ENCODE measurements at places on chromosomes 6 and 20.
A peak's percentile ranks its signal among the peaks of the same experiment; 100 is the strongest.

DNA sequence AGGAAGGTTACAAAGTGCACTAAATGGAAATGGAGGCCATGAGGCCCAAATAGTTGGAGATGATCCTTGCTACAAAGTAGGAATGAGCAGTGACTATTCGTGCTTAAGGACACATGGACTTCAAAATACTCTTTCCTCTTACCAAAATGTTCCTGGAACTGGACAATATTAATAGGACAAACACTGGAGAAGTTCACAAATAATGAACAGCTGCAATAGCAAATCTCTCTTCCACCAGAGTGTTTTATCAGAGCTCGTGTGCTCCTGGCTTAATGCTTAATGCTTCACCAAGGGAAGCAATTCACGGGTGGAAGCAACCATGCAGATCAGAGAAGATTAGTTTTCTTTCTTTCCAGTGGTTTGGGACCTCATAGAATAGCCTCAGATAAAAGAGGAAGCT is 435.4 kb downstream of the BCKDHB start:
- no peaks in the 10 kb centered on the region for H3K4me1 ChIP-seq
- no peaks in the 10 kb centered on the region for H3K27me3 ChIP-seq
- H3K27ac ChIP-seq: no peak overlapping the region
- no peak overlapping the region for H3K4me3 ChIP-seq

DNA sequence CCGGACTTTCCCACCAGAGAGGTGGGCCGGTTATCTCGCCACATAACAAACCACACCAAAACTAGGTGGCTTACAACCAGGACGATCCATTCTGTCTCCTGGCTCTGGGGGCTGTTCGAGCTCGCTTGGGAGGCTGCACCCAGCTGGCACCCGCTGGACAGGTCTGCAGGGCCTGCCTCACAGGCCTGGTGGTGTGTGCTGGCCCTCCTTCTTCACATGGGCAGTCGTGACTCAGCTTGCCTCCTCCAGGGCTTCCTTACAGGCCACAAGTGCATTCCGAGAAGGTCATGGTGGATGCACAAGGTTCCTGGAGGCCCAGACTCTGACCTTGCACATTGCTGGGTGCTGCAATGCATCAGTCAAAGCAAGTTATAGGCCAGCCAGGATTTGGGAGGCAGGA is 34.2 kb downstream of the FOXF2 start:
- no peak for DNase-seq
- H3K36me3 ChIP-seq: no peaks in the 10 kb centered on the region
- no peaks in the 10 kb centered on the region for H3K4me1 ChIP-seq
- no peak overlapping the region for H3K27ac ChIP-seq
- no peak overlapping the region for H3K4me3 ChIP-seq

DNA sequence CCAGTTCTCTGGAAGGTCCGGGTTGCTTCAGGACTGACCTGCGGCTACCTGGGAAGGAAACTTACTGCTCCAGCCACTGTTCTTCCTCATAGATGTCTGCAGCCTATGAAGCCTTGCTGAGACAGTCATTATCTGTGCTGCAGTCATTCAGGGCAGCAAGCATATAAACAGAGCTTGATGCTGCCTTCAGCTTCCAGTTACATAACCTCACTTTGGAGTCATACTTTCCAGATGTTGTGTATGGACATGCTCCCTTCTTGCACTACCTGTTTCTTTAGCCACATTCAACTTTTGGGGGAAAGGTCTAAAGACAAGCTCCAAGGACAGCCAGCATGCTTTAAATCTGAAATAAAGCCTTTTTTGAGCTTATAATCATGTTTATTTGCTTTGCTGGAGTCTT is 98.1 kb downstream of the SLC24A3 start:
- no peak overlapping the region for H3K4me3 ChIP-seq
- no peaks in the 10 kb centered on the region for H3K4me1 ChIP-seq
- H3K36me3 ChIP-seq: no peaks in the 10 kb centered on the region

DNA sequence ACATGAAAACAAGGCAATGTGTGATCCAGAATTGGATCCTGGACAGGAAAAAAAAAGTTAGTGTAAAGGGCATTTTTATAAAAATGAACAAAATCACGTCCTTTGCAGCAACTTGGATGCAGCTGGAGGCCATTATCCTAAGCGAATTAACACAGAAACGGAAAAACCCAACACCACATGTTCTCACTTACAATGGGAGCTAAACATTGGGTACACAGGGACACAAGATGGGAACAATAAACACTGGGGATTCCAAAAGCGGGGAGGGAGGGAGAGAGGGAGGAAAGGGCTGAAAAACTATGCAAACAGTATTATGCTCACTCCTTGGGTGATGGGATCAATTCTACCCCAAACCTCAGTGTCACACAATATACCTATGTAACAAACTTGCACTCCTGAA is 91.4 kb upstream of the BTBD3 start:
- no peak overlapping the region for H3K27ac ChIP-seq
- H3K4me1 ChIP-seq: no peaks in the 10 kb centered on the region
- H3K4me3 ChIP-seq: no peak overlapping the region
- H3K27me3 ChIP-seq: no peaks in the 10 kb centered on the region

- DNase-seq: no peak
- no peaks in the 10 kb centered on the region for H3K27me3 ChIP-seq
- H3K27ac ChIP-seq: no peak overlapping the region
- H3K4me1 ChIP-seq: peaks cover 11% of the 10 kb centered on the region
Measured at GRCh38 chr20:48734104-48734749, 93.6 kb downstream of the PREX1 start.

DNA sequence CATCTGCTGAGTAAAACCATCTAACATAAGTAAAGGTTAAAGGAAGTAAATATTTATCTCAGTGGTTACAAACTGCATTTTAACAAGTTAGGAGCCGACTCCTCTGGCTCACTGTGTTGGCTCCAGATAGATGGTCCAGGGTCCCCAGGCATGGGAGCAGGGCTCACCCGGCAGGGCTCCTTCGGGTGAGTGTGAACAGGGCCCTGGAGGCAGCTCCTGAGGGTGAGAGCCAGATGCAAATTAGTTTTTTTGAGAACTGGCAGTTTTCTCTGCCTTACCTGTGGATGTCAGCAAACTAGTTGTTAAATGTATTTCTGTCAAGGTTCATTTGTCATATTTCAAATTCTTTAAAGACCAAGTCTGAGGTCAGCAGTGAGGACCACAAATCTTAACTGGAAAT is 21.5 kb downstream of the TPBG start:
- no peak overlapping the region for H3K27ac ChIP-seq
- no peaks in the 10 kb centered on the region for H3K27me3 ChIP-seq
- no peaks in the 10 kb centered on the region for H3K4me1 ChIP-seq
- no peak for DNase-seq
- H3K36me3 ChIP-seq: no peaks in the 10 kb centered on the region

- H3K4me3 ChIP-seq: no peak overlapping the region
- no peaks in the 10 kb centered on the region for H3K27me3 ChIP-seq
- H3K4me1 ChIP-seq: no peaks in the 10 kb centered on the region
- H3K27ac ChIP-seq: no peak overlapping the region
Measured at GRCh38 chr6:137904822-137905617, 38.0 kb downstream of the TNFAIP3 start.

DNA sequence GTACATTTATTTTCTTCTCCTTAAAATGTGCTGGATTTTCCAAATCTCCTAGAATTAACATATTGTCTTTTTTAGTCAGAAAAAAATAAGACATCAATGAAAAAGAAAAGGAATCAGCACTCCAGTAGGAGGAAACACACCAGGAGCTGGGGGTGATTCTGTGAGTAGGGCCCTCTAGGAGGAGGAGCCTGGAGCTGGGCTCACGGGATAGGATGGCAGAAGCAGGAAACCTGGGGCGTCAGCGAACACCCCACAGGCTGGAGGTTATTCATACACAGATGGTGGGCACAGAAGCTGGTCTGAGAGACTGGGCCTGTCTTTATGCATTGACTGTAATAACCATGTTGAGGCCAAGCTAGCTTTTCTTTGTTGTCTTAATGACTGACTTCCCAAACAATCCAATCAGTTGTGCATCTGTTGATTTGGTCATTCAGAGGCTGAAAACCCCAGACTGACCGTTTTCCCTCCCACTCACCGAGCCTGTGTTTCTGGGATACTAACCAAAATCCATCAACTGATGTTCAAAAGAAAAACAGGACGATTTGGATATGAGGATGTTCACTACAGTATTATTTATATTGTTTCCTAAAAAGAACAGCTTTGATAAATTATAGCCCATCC is 53.1 kb downstream of the CPNE5 start:
- H3K27ac ChIP-seq: no peak overlapping the region
- H3K4me1 ChIP-seq: peaks cover 4% of the 10 kb centered on the region
- H3K27me3 ChIP-seq: no peaks in the 10 kb centered on the region
- H3K4me3 ChIP-seq: no peak overlapping the region
- DNase-seq: no peak

DNA sequence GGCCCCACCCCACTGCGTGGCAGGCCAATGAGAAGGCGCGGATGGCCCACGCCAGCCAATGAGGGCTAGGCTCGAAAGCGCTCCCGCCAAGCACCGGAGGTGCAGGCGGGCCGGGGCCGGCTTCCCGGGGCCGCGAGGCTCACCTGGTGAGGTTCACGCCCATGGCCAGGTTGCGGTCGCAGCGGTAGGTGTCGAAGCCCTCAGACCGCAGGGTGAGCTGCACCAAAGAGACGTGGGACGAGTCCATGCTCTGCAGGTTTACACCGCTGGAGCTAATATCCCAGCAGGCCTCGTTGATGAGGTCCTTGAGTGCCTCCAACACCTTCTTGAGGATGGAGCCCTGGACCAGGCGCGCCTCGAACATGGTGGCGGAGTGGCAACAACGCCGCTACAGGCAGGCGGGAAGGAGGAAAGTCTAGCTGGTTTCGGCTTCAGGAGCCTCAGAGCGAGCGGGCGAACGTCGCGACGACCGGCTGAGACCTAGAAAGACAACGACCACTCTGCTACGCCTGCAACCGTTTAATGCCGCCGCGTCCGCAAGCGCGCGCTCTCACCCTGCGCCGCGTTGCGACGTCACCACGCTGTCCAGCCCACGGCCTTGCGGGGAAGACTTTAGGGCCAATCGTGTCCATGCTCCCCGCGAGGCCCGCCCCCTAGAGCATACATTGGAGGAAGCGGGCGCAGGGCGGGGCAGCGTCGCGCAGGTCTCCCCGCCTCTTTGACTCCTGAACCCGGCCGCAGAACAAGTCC is at the start of gene PCNA:
TSS of gene PCNA (minus strand) at position 524 of the 750 bp plus-strand sequence. CDS start at position 364, 160 bp downstream.
- peaks cover 36% of the 10 kb centered on the region for H3K36me3 ChIP-seq
- H3K27me3 ChIP-seq: no peaks in the 10 kb centered on the region
- H3K4me1 ChIP-seq: peaks cover 12% of the 10 kb centered on the region
- H3K4me3 ChIP-seq: peak within 1 kb of the TSS; percentile 98
- peak within 1 kb of the TSS; percentile 87 for H3K27ac ChIP-seq

DNA sequence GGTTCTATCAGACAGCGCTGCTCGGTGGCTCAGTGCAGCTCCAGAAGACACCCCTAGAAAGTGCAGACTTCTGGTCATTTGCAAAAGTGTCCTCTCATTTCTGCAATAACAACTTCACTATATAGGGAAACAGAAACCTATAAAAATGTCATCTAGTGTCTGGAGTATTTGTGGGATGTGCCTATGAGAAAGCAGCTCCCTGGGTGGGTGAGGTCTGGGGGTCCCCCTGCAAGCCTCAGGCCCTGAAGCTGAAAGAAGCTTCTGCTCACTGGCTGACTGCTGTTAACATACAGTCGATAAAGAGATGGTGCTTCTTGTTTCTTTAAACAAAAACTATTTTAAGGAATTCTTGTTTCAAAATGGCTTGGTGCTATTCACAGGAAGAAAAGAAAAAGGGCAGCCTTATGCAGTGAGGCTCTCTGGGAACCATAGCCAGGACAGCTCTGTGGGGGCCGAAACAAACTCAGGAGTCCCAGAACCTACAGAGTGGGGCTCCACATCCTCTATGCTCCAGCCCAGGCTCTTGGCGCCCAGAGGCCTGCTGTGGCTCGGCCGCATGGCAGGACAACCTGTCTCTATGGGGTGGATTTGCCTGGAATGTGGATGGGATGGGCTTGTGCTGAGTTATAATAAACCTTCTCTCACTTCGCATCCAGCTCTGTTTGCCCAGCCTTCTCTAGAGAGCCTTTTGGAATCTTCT is 109.7 kb downstream of the BANF2 start:
- H3K36me3 ChIP-seq: no peaks in the 10 kb centered on the region
- H3K4me1 ChIP-seq: peaks cover 35% of the 10 kb centered on the region
- no peak overlapping the region for H3K27ac ChIP-seq

DNA sequence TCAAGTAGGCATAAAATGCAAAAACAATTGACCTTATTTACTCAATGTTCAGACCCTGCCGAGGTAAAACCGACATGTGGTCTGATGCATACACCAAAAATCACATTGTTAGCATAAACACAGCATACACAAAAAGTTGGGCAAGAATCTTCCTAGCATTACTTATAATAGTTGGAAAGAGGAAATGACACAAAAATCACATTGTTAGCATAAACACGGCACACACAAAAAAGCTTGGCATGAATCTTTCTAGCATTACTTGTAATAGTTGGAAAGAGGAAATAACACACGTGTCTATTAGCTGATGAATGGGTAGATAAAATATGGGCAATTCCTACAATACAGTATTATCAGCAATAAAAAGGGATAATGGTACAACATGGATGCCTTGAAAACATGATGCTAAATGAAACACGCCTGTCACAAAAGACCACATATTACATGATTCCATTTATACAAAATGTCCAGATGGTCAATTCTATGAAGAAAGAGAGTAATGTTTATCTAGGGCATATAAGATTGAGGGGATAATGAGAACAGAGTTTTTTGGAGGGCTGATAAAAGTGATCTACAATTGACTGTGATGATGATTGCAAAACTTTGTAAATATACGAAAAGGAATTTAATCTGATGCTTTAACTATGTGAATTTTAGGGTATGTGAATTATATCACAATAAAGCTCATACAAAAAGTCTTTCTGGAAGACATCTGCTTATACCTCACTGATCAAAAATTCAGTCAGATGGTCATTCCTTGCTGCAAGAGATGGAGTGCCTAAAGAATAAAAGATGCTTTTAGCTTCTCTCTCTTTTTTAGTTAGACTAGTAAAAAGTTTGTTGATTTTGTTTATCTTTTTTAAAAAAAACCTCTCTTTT is 1019.5 kb upstream of the CITED2 start:
- no peak overlapping the region for H3K4me3 ChIP-seq
- no peaks in the 10 kb centered on the region for H3K4me1 ChIP-seq
- H3K36me3 ChIP-seq: no peaks in the 10 kb centered on the region
- no peak overlapping the region for H3K27ac ChIP-seq

DNA sequence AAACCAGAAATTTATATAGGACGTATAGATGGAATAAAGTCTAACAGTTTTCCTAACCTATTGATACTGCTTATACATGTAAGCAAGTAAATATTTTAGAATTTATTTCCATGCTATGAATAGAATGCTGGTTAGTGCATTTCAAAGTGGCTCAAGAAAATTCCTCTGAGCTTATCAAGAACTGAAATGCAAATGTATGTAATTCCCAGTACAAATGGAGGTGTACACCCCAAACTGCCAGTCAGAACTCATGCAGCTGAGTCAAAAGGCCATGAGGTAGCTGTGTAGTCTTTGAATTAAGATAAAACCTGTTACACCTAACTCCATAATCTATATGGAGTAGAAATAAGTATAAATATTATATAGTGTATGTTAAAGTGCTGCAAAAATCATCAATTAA is 232.2 kb upstream of the KCNQ5 start:
- H3K27ac ChIP-seq: no peak overlapping the region
- no peak for DNase-seq
- H3K4me3 ChIP-seq: no peak overlapping the region
- no peaks in the 10 kb centered on the region for H3K27me3 ChIP-seq

GRCh38 chr6:93786474-93787330 is 367.3 kb upstream of the EPHA7 start:
- H3K4me3 ChIP-seq: no peak overlapping the region
- H3K27ac ChIP-seq: no peak overlapping the region
- no peaks in the 10 kb centered on the region for H3K27me3 ChIP-seq
- no peaks in the 10 kb centered on the region for H3K36me3 ChIP-seq

- DNase-seq: peak; percentile 32
- peaks cover 25% of the 10 kb centered on the region for H3K4me1 ChIP-seq
- H3K27me3 ChIP-seq: peaks cover 6% of the 10 kb centered on the region
- H3K27ac ChIP-seq: peak overlapping the region; percentile 90
- H3K4me3 ChIP-seq: no peak overlapping the region
Measured at GRCh38 chr6:43267619-43268354, 24.5 kb downstream of the TTBK1 start.
